ENCODE measurements at places on chromosomes 11 and 22.
A peak's percentile ranks its signal among the peaks of the same experiment; 100 is the strongest.

GRCh38 chr22:40803321-40803720, 15.8 kb downstream of the SLC25A17 start:
- H3K4me3 ChIP-seq, result no peak overlapping the region
- DNase-seq, result no peak
- peaks cover 9% of the 10 kb centered on the region for H3K4me1 ChIP-seq
- no peaks in the 10 kb centered on the region for H3K27me3 ChIP-seq

DNA sequence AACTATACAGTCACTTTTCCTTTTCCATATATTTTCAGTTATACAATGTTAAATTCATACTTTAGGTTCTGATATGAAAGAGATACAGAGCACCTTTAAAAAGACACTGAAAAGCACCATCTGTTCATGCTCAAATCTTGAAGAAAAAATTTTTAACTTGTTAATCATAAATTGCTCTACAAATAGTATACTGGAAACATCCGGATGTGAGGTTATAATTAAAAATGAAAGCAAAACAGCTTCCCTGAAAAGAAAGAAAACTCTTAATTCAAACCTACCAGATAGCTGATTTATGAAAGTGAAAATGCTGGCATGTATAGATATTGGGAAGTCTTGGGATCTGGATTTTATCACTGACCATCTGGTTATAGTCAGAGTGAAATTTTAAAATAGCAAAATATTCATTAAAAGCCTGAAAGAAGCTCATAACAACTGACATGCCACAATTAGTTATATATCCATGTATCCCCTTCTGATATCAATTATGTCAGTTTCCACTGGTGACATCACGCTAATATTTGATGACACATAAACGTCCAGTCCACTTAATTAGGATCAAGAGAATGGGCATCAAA, 740.0 kb downstream of the DLG2 start:
- H3K27ac ChIP-seq, result no peak overlapping the region
- no peak overlapping the region for H3K4me3 ChIP-seq
- H3K27me3 ChIP-seq, result no peaks in the 10 kb centered on the region
- H3K36me3 ChIP-seq, result no peaks in the 10 kb centered on the region
- no peaks in the 10 kb centered on the region for H3K4me1 ChIP-seq

DNA sequence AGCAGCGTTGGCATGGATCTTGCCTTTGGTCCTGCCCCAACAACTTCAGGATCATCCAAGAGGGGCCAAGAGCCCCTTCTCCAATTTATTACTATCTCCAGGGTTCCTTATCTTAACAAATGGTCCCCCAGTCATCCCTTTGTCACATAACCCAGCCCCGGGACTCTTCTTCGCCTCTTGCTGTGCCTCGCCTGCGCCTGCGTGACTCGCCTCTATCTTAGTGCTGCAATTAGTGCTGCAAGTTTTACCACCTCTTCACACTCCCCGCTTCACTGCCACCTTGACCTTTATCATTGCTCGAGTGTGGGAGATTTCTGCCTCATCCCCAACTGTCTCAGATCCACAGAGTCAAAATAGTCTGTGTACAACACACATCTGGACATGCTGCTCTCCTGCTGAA, 4.0 kb upstream of the IGSF22 start:
- no peak for DNase-seq
- H3K4me3 ChIP-seq, result no peak overlapping the region

DNA sequence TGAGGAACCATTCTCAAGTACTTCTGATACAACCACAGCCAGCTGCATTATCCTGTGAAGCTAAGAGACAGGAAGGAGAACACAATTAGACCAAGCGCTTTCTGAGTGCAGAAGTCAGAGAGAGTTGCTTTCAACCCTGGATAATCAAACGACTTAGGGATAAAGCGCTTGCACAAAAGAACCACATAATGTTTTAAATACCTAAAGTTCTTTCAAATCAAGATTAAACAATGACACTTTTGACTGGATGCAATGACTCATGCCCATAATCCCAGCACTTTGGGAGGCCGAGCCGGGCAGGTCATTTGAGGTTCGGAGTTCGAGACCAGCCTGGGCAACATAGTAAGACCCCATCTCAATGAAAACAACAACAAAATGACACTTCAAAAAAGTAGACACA, 145.1 kb downstream of the SWAP70 start:
- H3K27ac ChIP-seq, result no peak overlapping the region
- H3K27me3 ChIP-seq, result no peaks in the 10 kb centered on the region
- H3K4me1 ChIP-seq, result no peaks in the 10 kb centered on the region
- DNase-seq, result no peak
- no peak overlapping the region for H3K4me3 ChIP-seq
- peaks cover 3% of the 10 kb centered on the region for H3K36me3 ChIP-seq

GRCh38 chr11:15750535-15751308, 605.6 kb downstream of the SOX6 start:
- H3K4me1 ChIP-seq, result no peaks in the 10 kb centered on the region
- no peak overlapping the region for H3K4me3 ChIP-seq
- no peak overlapping the region for H3K27ac ChIP-seq
- H3K36me3 ChIP-seq, result no peaks in the 10 kb centered on the region

GRCh38 chr11:127926721-127927120, 660.6 kb downstream of the ETS1 start:
- H3K27me3 ChIP-seq, result no peaks in the 10 kb centered on the region
- no peaks in the 10 kb centered on the region for H3K4me1 ChIP-seq
- H3K27ac ChIP-seq, result no peak overlapping the region
- H3K36me3 ChIP-seq, result no peaks in the 10 kb centered on the region
- H3K4me3 ChIP-seq, result no peak overlapping the region

GRCh38 chr11:72535194-72535547, 100.8 kb upstream of the CLPB start:
- H3K4me3 ChIP-seq, result no peak overlapping the region
- no peaks in the 10 kb centered on the region for H3K36me3 ChIP-seq
- H3K27ac ChIP-seq, result no peak overlapping the region
- H3K27me3 ChIP-seq, result peaks cover 46% of the 10 kb centered on the region

DNA sequence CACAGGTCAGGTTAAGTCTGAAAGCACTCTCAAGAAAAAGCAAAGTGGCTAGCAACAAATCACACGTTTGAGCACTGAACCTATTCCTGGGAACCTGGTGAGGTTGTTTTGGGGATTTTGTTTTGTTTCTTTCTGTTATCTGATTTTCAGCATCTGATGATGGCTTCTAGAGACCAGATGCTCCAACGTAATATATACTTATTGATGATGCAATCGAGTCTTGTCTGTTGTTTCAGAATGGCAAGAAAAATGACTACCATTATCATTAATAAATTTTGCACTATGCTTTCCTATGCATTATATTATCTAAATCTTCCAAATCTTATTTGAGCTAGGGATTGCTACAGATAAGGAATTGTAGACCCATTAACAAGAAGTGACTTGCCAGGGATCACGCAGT, 312.3 kb upstream of the FAT3 start:
- DNase-seq, result no peak
- H3K27ac ChIP-seq, result no peak overlapping the region
- no peaks in the 10 kb centered on the region for H3K27me3 ChIP-seq
- H3K36me3 ChIP-seq, result no peaks in the 10 kb centered on the region
- H3K4me3 ChIP-seq, result no peak overlapping the region

GRCh38 chr11:9313648-9314290, 624 bp downstream of the TMEM41B start:
- peak; percentile 46 for DNase-seq
- peaks cover 32% of the 10 kb centered on the region for H3K36me3 ChIP-seq
- H3K27ac ChIP-seq, result peak overlapping the region; percentile 95

GRCh38 chr11:131253142-131253655, 117.2 kb upstream of the NTM start:
- H3K4me1 ChIP-seq, result no peaks in the 10 kb centered on the region
- no peaks in the 10 kb centered on the region for H3K36me3 ChIP-seq
- H3K27me3 ChIP-seq, result peaks cover 3% of the 10 kb centered on the region
- DNase-seq, result no peak

- peaks cover 14% of the 10 kb centered on the region for H3K27me3 ChIP-seq
- peaks cover 6% of the 10 kb centered on the region for H3K4me1 ChIP-seq
- no peak overlapping the region for H3K27ac ChIP-seq
These were observed 34.6 kb upstream of the GNAZ start for GRCh38 chr22:23035557-23036277.

- H3K4me1 ChIP-seq, result no peaks in the 10 kb centered on the region
- DNase-seq, result no peak
- no peak overlapping the region for H3K4me3 ChIP-seq
- no peaks in the 10 kb centered on the region for H3K36me3 ChIP-seq
- H3K27ac ChIP-seq, result no peak overlapping the region
- H3K27me3 ChIP-seq, result peaks cover 27% of the 10 kb centered on the region
These were observed 158.2 kb upstream of the ZBED5 start for GRCh38 chr11:11016068-11016467.

GRCh38 chr22:36736701-36737320, 33.3 kb upstream of the CACNG2 start:
- H3K4me1 ChIP-seq, result no peaks in the 10 kb centered on the region
- no peak for DNase-seq
- no peak overlapping the region for H3K4me3 ChIP-seq
- no peaks in the 10 kb centered on the region for H3K36me3 ChIP-seq
- no peak overlapping the region for H3K27ac ChIP-seq

DNA sequence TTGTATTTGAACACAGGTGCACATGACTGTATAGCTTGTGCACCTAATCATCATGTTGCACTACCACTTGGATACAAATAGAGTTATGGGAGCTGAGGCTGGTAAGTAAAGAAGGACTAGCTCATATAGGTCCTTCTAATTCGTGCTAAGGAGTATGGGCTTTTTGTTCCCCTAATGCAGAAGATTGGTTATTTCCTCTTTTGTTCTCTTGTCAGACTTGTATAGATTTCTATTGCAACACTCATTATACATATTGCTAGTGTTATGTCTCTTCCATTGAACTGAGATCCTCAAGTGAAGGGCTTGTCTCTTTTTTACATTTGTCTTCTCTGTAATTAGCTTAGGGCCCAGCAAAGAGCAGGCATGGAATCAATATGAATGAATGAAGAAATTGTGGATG, 54.1 kb upstream of the ARHGAP20 start:
- no peaks in the 10 kb centered on the region for H3K36me3 ChIP-seq
- H3K27ac ChIP-seq, result no peak overlapping the region

GRCh38 chr11:76685831-76686230, 15.3 kb upstream of the LRRC32 start:
- H3K36me3 ChIP-seq, result no peaks in the 10 kb centered on the region
- peak overlapping the region; percentile 84 for H3K27ac ChIP-seq
- no peak for DNase-seq
- peaks cover 5% of the 10 kb centered on the region for H3K27me3 ChIP-seq

DNA sequence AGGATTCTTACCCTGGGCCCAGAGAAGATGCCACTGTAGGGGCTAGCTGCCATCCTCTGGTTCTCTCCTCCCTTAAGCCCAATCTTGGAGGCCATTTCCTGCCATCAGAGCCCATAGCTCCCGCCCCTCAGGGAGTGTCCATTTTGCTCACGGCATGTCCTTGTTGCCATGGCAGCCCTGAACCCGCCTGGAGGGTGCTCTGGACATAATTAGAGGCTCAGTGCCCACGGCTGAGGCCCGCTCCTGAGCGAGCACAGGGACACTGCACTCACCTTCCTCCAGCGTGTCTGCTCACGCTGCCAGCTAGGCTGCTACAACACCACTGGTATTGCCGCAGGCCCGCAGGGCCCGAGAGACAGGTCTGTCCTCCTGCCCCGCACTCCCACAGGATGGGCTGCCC, 11.1 kb upstream of the SUSD2 start:
- H3K4me3 ChIP-seq, result no peak overlapping the region
- H3K27me3 ChIP-seq, result no peaks in the 10 kb centered on the region
- H3K27ac ChIP-seq, result no peak overlapping the region
- DNase-seq, result no peak
- H3K36me3 ChIP-seq, result peaks cover 46% of the 10 kb centered on the region

DNA sequence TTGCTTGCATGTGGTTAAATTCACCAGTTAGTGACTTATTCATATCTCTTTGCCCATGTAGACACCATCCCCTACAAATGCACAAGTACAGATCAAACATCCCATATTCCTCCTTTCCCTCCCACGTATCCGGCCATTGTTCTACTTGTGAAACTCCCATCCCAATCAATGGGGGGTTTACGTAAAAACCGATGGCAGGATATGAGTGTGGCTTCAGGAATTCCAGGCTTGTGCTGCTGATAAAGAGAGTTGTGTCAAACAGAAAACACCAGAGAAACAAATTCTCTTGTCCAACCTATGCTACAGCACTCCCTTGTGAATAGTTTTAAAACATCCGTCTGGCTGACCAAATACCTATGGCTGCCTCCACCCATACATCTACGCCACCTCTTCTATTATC, 15.5 kb downstream of the FLI1 start:
- H3K27ac ChIP-seq, result no peak overlapping the region
- H3K4me1 ChIP-seq, result peaks cover 75% of the 10 kb centered on the region
- no peak for DNase-seq
- no peak overlapping the region for H3K4me3 ChIP-seq

GRCh38 chr11:129314371-129314770, 61.3 kb upstream of the BARX2 start:
- no peaks in the 10 kb centered on the region for H3K27me3 ChIP-seq
- H3K36me3 ChIP-seq, result no peaks in the 10 kb centered on the region
- no peak overlapping the region for H3K27ac ChIP-seq
- H3K4me3 ChIP-seq, result no peak overlapping the region

DNA sequence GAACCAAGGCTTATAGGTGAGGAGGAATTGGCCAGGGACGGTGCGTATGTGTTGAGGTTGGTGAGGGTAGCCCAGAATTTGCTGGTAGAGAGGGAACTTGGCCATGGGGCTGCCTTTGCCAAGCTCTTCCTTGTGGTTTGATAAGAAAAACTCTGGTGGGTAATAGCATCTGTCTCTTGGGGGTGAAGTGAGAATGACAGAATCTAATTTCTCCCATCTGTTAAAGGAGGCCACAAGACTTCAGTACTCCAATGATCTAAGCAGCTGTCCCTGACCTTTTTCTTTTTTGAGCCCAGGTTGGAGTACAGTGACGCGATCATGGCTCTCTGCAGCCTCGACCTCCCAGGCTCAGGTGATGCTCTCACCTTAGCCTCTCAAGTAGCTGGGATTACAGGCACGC, 36.0 kb upstream of the PICK1 start:
- DNase-seq, result no peak
- H3K4me1 ChIP-seq, result peaks cover 3% of the 10 kb centered on the region
- no peak overlapping the region for H3K27ac ChIP-seq
- H3K27me3 ChIP-seq, result peaks cover 3% of the 10 kb centered on the region
- H3K36me3 ChIP-seq, result no peaks in the 10 kb centered on the region

DNA sequence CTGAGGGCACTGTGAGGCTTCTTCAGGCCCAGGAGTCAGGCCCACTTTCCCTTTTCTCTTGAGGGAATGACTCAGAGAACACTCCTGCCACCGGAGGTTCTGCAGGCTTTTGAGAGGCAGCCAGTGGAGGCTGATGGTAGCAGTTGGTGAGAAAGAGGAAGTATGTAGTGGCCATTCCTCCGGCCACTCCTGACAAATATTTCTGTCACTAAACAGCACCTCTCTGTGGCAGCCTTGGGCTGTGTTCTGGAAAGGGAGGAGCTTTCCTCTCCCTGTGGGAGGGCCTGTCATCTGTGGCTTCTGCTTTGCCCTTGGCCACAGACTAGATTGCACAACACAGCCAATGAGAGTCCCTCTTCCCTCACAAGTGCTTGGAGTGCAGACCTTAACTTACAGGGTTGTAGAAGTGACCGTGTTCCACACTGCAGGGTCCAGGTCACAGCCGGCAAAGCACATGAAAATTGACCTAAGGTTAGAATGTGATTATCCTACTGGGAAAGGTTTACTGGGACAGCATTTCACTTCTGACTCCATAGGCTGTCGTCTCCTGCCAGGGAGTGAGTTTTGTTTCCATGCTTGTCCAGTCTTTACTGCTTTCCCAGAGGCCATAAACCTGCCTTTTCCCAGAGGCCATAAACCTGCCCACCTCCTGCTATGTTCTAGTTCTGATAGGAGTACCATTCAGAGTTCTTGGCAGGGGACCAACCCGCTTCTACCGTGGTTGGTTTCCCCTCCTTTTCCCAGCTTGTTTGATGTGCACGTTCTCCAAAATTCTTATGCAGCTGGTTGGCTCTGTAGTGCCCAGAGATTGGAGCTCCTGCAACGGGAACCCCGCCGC, 33.3 kb downstream of the MARK2 start:
- H3K4me1 ChIP-seq, result peaks cover 71% of the 10 kb centered on the region
- DNase-seq, result peak; percentile 69
- H3K27me3 ChIP-seq, result no peaks in the 10 kb centered on the region
- H3K4me3 ChIP-seq, result peak overlapping the region; percentile 53
- peak overlapping the region; percentile 75 for H3K27ac ChIP-seq

Data from activated CD8-positive, alpha-beta T cell treated with anti-CD3 and anti-CD28 coated beads, Interleukin-2, amount 10 ng/mL, durations not matched to agents 7 days and 5 days (primary cell).